ENCODE measurements at places on chromosomes 12 and 14. TPM values are rescaled to one million over a fixed set of nuclear protein-coding genes. Genes with fewer than 3 reads are reported as not detected.

DNA sequence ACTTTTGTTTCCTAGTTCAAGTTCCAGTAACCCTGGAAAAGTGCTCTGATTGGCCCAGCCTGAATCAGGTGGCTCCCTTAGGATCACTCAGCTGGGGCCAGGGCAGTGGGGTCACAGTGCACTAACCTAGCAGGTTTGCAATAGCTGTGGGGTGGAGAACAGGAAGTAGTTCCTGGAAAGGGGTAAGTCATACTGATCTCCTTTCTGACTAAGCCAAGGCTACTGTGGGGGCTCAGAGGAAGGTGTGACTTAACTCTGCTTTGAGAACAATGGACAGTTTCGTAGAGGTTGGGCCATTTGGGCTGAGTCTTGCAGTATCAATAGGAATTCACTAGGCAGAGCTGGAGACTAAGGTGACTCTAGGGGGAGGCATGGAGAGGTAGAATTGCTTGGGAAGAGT is 89.4 kb downstream of the KIF26A start:
- DNase-seq: no peak
- no peak overlapping the region for H3K27ac ChIP-seq
- peaks cover 15% of the 10 kb centered on the region for H3K27me3 ChIP-seq
- H3K36me3 ChIP-seq: no peaks in the 10 kb centered on the region
- no peak overlapping the region for H3K4me3 ChIP-seq

GRCh38 chr12:2689879-2690278 is 104.9 kb upstream of the FKBP4 start:
- H3K4me3 ChIP-seq: no peak overlapping the region
- DNase-seq: no peak

Gene SOAT2
- total RNA-seq: not detected

GRCh38 chr12:61765926-61766325 is 494.3 kb upstream of the USP15 start:
- DNase-seq: no peak
- H3K36me3 ChIP-seq: no peaks in the 10 kb centered on the region
- H3K4me3 ChIP-seq: no peak overlapping the region
- H3K27me3 ChIP-seq: no peaks in the 10 kb centered on the region
- H3K27ac ChIP-seq: no peak overlapping the region

DNA sequence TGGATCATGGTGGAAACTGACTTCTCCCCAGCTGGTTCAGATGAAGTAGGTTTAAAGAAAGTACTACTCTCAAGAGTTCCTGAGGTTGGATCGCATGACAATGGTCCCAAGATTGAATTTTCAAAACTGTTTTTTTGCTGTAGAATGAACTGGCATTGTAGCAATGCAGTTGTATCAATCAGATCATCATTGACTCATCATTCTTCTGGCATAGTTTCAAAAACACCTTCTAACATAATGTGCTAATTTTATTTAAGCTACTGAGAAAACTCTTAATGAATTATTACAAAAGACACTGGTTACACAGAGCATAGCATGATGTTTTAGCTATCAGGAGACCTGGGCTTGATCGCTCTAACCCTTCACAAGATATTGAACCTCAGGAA is 384.5 kb upstream of the DCN start:
- H3K4me1 ChIP-seq: peaks cover 2% of the 10 kb centered on the region
- no peaks in the 10 kb centered on the region for H3K27me3 ChIP-seq
- DNase-seq: no peak
- H3K4me3 ChIP-seq: no peak overlapping the region
- no peak overlapping the region for H3K27ac ChIP-seq
- H3K36me3 ChIP-seq: no peaks in the 10 kb centered on the region

DNA sequence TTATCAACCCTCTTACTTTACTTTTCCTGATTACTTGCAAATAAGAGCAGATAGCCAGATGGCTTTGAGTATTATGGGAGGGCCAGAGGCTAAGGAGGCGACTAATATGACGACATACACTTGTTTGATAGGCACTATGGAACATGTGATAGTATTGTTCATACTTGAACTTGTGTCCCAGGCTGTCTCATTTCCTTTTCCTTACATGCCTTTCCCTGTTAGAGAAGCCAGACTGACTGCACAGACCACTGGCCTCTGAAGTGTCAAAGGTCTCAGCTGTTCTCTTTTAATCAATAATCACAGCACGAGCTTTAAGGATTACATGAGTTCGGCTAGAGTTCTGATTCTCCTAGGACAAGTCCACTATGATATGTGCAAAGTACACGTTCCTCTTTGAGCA is 326.0 kb downstream of the PRKD1 start:
- no peaks in the 10 kb centered on the region for H3K27me3 ChIP-seq
- H3K4me1 ChIP-seq: no peaks in the 10 kb centered on the region
- H3K27ac ChIP-seq: no peak overlapping the region
- DNase-seq: no peak
- peaks cover 3% of the 10 kb centered on the region for H3K36me3 ChIP-seq

Gene KRT6B
- not detected for total RNA-seq

Gene ABCC9
- total RNA-seq: 128 TPM

- no peaks in the 10 kb centered on the region for H3K27me3 ChIP-seq
- H3K27ac ChIP-seq: peak overlapping the region; percentile 100
- H3K4me1 ChIP-seq: peaks cover 90% of the 10 kb centered on the region
- H3K4me3 ChIP-seq: peak overlapping the region; percentile 71
- peak; percentile 80 for DNase-seq
Measured at GRCh38 chr12:53048033-53048779, 1.7 kb upstream of the TNS2 start.

GRCh38 chr14:89455412-89455811 is 38.4 kb upstream of the FOXN3 start:
- H3K4me3 ChIP-seq: no peak overlapping the region
- H3K27ac ChIP-seq: no peak overlapping the region
- peak; percentile 34 for DNase-seq

Gene TGFB3
- total RNA-seq: 21.4 TPM

DNA sequence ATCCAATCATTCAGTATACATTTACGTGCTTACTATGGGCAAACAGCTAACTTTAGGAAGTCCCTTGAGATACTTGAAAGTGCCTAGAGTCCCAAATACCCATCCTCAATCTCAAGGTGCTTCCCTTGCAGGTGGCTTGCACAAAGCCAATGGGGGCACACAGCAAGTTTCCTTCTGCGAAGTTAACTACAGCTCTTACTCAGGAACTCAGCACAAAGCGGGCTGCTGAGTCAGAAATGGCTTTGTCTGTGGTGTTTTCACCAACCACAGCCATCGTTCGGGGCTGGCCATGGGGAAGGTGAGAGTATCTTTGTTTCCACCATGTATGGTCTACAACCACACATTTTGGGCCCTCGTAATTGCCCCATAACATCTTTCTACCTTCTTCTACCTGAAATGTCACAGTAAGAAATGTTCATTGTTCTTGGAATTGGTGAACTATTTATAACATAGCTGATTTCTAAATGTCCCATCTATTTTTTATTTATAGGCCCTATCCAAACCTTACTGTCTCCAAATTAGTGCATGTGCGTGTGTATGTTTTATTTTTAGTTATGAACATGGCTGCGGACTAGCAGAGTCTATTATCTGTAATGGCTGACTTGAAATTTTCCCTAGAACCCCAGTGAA is 13.9 kb downstream of the MFAP5 start:
- no peaks in the 10 kb centered on the region for H3K36me3 ChIP-seq
- H3K4me3 ChIP-seq: no peak overlapping the region
- no peak for DNase-seq

Gene TNFRSF1A
- total RNA-seq: 29.4 TPM

DNA sequence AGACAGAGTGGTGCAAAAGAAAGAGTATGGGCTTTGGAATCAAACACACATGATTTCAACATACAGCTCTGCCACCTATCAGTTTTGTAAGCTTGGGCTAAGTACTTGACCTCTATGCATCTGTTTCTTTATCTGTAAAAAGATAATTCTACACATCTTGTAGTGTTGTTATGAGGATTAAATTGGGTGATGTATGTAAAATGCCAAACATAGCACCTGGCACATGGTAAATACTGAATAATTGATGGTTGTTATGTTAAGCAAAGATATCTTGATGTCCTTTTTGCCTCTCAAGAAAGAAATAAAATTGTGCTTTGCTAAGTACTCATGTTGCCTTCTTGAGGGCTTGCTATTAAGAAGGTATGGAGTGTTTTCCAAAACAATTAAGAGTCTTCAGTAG is 2.3 kb upstream of the CSRP2 start:
- no peak overlapping the region for H3K4me3 ChIP-seq
- H3K27me3 ChIP-seq: no peaks in the 10 kb centered on the region
- no peak overlapping the region for H3K27ac ChIP-seq
- no peaks in the 10 kb centered on the region for H3K36me3 ChIP-seq
- no peak for DNase-seq

GRCh38 chr12:52180971-52181628 is 10.7 kb downstream of the KRT80 start:
- H3K4me3 ChIP-seq: no peak overlapping the region
- no peaks in the 10 kb centered on the region for H3K36me3 ChIP-seq
- DNase-seq: no peak
- H3K4me1 ChIP-seq: peaks cover 54% of the 10 kb centered on the region

DNA sequence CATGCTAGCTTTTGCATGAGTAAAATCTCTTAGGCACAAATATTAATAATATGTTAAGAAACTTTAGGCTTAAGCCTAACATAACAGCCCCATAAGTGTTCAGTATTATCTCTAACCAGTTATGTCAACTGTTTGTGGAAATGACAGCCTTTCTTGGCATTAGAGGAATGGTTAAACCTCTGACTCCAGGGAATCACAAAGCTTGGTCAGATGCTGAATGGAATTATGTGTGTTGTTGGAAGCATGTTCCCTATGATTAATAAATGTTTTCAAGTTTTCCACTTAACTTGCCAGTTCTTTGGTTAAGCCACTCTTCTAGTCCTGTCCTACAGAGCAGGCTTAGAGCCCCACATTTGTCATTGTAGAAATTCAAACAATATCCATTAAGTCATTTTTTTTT is 17.0 kb downstream of the PSEN1 start:
- no peak overlapping the region for H3K4me3 ChIP-seq
- H3K4me1 ChIP-seq: no peaks in the 10 kb centered on the region
- DNase-seq: no peak
- no peaks in the 10 kb centered on the region for H3K27me3 ChIP-seq

DNA sequence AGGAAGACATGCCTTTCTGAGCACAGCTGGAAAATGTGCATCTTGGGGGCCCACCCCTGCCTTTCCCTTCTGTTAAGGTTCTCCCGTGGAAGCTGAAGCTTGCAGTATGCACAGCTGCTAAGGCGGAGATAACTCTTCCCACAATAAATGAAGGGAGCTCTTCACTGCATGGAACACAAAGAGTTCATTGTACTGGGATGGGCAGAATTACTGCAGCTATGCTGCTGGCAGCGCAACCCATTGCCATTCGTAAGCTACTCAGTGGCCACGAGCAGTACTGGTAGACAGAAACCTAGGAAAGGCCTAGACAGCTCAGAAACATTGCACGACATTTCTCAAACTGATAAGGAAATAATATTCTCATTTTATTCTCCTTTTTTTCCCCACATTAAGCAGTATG is 310.2 kb downstream of the MDGA2 start:
- no peaks in the 10 kb centered on the region for H3K4me1 ChIP-seq
- no peak for DNase-seq
- H3K36me3 ChIP-seq: no peaks in the 10 kb centered on the region
- H3K4me3 ChIP-seq: no peak overlapping the region
- no peaks in the 10 kb centered on the region for H3K27me3 ChIP-seq
- no peak overlapping the region for H3K27ac ChIP-seq

DNA sequence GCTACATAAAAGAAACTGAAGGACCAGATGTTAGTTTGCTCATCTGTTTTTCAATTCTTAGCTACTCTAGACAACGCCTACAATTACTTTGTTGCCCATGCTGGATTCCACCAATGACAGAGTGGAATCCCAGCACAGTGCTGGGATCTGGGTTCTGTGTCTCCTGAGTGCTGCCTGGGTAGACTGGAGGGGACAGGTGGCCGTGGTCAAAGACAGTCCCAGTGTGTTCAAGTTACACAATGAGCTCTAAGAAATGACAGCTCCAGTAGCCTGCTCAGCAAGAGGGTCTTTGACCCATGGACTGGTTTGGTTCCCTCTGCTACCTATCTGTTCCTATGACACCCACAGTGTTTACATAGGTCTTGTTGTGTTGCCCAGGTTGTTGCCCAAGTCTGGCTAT is 38.5 kb downstream of the C2CD5 start:
- H3K4me3 ChIP-seq: no peak overlapping the region
- H3K4me1 ChIP-seq: no peaks in the 10 kb centered on the region

GRCh38 chr12:132496710-132497109 is 6.8 kb downstream of the FBRSL1 start:
- no peaks in the 10 kb centered on the region for H3K27me3 ChIP-seq
- H3K4me3 ChIP-seq: no peak overlapping the region
- peaks cover 99% of the 10 kb centered on the region for H3K4me1 ChIP-seq
- H3K36me3 ChIP-seq: no peaks in the 10 kb centered on the region
- no peak overlapping the region for H3K27ac ChIP-seq
- no peak for DNase-seq

Gene INHBC
- total RNA-seq: not detected

- no peak overlapping the region for H3K4me3 ChIP-seq
- H3K27me3 ChIP-seq: peaks cover 18% of the 10 kb centered on the region
- DNase-seq: no peak
- no peaks in the 10 kb centered on the region for H3K4me1 ChIP-seq
- H3K36me3 ChIP-seq: no peaks in the 10 kb centered on the region
Measured at GRCh38 chr12:108102363-108102762, 26.7 kb upstream of the WSCD2 start.

Gene PTPRQ
- total RNA-seq: 0.19 TPM

Gene ZNF385A
- total RNA-seq: 6.6 TPM

Gene PRB2
- not detected for total RNA-seq

DNA sequence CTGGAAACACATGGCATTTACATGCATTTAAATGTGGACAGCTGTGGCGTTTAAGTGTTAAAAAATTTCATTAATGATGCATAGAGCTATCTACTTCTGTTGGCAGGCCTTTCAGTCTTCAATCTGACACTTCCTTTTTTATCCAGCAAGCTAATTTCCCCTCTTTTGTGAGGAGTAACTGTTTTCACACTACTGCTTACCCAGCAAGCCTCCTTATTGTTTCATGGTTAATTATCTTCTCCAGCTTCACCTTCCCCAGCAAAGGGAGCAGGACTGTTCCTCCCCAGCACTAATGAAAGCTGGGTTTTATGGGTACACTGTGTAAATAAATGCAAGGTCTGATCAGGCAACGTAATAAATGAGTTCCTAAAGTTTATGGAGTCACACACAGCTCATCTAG is 129.4 kb upstream of the NPAS3 start:
- H3K27ac ChIP-seq: peak overlapping the region; percentile 31
- no peaks in the 10 kb centered on the region for H3K36me3 ChIP-seq
- H3K4me3 ChIP-seq: peak overlapping the region; percentile 9
- no peak for DNase-seq
- H3K4me1 ChIP-seq: peaks cover 52% of the 10 kb centered on the region

GRCh38 chr12:127383281-127383680 is 883.7 kb upstream of the TMEM132C start:
- peaks cover 36% of the 10 kb centered on the region for H3K27me3 ChIP-seq
- no peak overlapping the region for H3K4me3 ChIP-seq
- H3K27ac ChIP-seq: no peak overlapping the region
- no peak for DNase-seq
- H3K36me3 ChIP-seq: no peaks in the 10 kb centered on the region

GRCh38 chr14:105529569-105530284 is 3.3 kb downstream of the TMEM121 start:
- no peaks in the 10 kb centered on the region for H3K36me3 ChIP-seq
- peak overlapping the region; percentile 64 for H3K4me3 ChIP-seq
- no peak for DNase-seq
- H3K4me1 ChIP-seq: peaks cover 36% of the 10 kb centered on the region
- peaks cover 54% of the 10 kb centered on the region for H3K27me3 ChIP-seq
